Spleen (tissue), 13 donors: ENCODE measurements at places on chromosomes 6 and 20. TPM values are rescaled to one million over a fixed set of nuclear protein-coding genes. Genes with fewer than 3 reads are reported as not detected.

DNA sequence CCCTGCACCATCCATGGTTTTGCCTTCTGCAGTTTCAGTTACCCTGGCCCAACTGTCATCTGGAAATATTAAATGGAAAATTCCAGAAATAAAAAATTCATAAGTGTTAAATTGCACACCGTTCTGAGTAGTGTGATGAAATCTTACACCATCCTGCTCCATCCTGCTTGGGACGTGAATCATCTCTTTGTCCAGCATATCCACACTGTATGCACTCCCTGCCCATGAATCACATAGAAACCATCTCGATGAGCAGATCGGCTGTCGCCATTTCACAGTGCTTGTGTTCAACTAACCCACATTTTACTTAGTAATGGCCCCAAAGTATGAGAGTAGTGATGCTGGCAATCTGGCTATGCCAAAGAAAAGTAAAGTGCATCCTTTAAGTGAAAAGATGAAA lies 105.9 kb upstream of the ID4 start:
- DNase-seq: no peak

- no peak for DNase-seq
These were observed 29.1 kb downstream of the RSPO3 start for GRCh38 chr6:127147534-127147933.

Gene RIMS1
- total RNA-seq: not detected

Gene CDH22
- total RNA-seq: not detected

DNA sequence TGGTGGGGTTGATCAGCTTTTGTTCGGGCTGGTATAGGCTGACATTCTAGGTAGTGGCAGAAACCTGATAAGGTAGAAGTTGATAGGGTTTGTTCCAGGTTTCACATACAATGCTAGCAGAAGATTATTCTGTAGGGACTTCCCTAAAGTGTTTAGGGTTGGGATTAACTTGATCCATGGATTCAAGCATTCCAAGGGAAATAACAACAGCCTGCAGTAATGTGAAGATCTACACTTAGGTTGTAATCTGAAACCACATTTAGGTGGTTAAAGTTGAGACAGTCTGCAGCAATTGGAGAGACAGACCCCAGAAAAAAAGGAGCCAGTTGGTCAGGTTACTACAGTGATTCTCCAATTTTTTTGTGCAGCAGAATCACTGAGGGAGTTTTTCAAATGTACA lies 56.1 kb downstream of the GJA1 start:
- DNase-seq: no peak

DNA sequence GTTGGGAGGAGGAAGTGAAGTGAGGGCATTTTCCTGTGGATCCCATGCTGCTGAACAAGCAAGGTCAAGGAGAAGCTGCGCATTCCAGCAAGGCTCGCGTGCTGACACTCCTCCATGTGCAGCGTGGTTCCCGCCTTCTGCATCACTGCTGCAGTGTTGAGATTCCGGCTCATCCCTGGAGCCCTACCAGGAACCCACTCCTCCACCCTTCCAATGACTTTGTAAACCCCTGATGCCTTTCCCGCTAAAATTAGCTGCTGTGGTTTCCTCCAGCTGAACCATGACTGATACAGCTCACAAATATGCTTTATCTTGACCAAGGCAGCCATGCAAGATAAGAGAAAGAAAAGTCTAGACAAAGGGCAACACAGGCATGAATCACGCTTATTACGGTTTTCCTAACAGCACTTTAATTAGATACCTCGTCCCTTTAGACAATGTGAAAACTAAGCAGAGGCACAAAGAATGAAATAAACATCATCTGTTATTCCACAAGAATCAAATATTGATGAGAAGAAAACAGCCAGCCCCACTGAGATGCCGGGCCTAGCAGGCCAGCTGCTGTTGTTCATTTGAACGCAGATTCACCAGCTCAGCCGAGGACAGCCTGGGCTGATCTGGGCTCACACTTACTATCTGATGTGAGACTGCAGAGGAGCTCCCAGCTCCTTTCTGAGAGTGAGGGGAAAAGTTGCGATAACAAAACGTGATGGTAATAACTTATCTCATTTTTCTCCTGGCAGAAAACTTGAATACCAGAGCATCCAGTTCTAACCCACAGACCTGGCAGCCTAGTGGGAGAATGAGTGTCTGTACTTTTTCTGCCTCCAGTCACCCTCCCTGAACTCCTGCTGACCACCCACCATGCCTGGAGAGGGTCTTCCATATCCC lies 14.2 kb upstream of the BNIP5 start:
- DNase-seq: no peak

- DNase-seq: no peak
These were observed 59.9 kb upstream of the TMEM30A start for GRCh38 chr6:75344455-75344854.

Gene MUCL3
- not detected for total RNA-seq

DNA sequence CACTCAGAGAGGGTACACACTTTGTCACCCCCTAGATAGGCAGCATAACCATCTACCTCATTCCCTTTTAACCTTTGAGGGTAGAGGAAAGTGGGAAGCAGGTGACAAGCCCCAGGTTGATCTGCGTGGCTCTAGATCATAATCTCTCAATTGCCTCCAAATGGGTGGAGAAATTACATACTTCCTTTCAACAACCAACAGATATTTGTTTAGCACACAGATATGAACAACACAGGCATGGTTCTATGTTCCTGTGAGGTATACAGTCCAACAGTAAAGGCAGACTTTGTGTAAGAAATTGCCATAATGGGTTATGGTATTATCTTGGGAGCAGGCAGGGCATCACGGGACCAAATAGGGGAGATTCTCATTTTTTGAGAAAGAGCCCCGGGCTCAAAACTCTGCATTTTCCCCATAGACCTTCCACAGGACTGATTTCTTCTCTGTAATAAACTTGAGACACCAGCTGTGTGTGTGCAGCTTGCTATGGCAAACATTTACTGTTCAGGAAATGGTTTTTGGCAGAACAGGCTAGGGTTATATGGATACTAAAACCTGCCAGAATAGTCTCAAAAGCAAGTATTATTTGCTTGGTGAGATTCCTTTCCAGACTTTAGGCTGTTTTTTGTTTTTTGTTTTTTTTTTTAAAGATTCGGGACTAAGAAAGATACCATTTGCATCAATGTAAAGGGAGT lies 126.2 kb downstream of the CD164 start:
- DNase-seq: no peak

Gene C20orf204
- 2.0 TPM for total RNA-seq

Gene EEF1E1
- 12.5 TPM for total RNA-seq

GRCh38 chr6:129488313-129488712 lies 221.7 kb downstream of the ARHGAP18 start:
- no peak for DNase-seq

GRCh38 chr6:169783401-169783800 lies 32.0 kb downstream of the ERMARD start:
- DNase-seq: no peak

DNA sequence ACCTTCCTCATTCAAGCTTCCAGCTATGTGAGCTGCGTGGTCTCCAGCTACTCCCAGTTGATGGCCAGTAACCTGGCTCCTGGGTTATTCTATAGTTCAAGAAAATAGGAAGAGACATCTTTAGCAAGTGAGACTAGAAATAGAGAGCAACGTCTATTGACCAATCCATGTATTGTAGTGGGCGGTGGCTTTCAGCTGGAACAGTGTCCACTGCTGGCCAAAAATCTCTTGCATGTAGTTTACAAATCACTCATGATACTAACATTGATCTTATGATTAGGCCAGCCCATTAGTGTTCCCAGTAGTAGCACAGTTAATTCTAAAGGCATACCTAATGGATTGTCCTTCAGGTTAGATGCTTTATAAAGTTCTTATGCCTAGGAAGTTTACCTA lies 58.9 kb upstream of the SCP2D1 start:
- DNase-seq: no peak

DNA sequence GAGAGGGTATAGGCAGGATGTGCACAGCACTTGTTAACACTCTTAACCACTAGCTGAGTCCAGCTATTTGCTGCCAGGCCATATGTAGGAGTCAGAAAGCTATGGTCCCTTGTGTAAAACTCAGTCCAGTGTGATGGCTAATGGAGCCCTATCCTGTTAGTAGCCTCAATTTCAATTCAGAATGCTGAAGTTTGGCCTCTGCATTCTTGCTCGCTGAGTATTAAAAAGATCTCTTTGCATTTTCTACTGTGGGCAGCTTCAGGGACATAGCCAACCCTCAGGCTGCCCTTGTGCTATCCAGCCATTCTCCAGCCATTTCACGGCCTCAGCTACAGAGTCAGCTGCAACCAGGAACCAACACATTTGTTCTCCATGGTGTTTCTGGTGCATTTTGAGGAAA lies 92.5 kb downstream of the SPTLC3 start:
- no peak for DNase-seq

GRCh38 chr6:31299947-31300346 lies 28.1 kb upstream of the HLA-C start:
- DNase-seq: no peak

- no peak for DNase-seq
These were observed 23.5 kb downstream of the TOX2 start for GRCh38 chr20:43938017-43938655.

GRCh38 chr6:107911692-107912091 lies 46.3 kb downstream of the SEC63 start:
- DNase-seq: no peak

GRCh38 chr20:26169506-26169905 lies 472.9 kb upstream of the ZNF337 start:
- DNase-seq: no peak

DNA sequence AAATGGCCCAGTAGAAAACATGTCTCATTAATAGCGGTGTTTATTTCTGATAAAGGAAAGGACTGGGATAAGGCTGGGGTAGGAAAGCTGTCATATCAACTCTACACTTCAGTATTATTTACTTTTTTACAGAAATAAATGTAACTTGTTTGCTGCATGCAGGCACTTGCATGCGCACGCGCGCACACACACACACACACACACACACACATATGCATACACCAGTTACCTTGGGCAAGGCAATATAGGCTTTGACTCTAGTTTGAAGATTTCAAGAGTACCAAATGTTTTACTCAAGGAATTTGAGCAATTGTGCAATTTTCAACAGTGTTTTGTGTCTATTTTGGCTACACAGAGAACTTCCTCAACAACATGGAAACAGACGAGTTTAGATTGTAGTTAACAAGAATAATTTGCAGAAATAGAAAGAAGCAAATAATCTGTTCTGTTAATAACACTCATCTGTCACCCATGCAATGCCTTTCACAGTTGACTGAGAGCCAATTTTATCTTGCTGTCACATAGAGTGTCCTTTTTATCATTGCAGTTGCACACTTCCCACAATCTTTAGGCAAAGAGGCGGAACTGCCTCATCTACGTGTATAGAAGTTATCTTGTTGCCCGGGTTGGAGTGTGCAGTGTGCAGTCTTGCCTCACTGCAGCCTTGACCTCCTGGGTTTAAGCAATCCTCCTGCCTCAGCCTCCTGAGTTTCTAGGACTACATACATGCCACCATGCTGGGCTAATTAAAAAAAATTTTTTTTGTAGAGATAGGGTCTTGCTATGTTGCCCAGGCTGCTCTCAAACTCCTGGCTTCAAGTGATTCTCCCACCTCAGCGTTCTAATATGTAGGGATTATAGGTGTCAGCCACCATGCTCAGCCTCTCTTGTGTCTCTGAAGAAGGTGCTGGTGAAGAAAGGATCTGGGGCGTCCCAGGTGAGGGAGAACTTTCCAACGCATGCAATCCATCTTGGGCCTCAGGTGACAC lies 74.8 kb upstream of the SHLD1 start:
- DNase-seq: no peak

- no peak for DNase-seq
These were observed 67.8 kb upstream of the RALY start for GRCh38 chr20:33925867-33926266.

- no peak for DNase-seq
These were observed 31.2 kb downstream of the RIPOR3 start for GRCh38 chr20:50659975-50660670.

DNA sequence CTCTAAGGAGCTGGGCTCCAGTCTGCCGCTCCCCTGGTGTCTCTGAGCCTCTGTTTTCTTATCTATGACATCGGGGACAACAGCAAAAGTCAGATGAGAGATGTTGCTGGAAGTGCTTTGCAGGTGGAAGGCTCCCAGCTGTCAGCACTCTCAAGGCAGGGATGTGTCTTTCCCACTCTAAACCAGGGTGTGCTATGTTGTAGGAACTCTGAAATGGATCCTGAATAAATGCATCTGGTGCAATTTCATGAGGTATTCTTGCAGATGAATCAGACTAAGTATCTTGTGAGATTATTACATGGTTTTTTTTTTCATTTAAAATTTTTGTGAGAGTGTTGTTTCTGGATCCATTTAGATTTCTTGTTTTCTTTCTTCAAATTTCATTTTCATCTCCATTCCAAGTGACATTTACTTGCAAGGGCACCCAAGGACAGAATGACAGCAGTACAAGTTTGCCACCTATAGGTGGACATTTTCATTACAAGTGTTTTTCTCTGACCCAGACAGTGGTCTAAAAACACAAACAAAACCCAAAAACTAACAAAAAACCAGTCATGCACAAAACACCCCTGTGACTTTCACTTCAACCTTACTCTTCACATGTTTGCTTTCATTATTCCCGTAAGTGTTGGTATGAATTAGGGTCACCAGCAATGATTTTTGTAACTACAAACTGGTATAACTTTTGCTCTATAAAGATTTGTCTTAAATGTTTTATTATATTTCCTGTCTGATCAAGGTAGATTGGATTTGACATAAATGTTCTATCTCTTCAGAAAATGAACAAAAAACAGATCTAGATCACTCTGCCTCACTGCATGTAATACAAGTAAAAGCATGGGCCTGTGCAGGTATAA lies 14.7 kb upstream of the SIM1 start:
- no peak for DNase-seq

DNA sequence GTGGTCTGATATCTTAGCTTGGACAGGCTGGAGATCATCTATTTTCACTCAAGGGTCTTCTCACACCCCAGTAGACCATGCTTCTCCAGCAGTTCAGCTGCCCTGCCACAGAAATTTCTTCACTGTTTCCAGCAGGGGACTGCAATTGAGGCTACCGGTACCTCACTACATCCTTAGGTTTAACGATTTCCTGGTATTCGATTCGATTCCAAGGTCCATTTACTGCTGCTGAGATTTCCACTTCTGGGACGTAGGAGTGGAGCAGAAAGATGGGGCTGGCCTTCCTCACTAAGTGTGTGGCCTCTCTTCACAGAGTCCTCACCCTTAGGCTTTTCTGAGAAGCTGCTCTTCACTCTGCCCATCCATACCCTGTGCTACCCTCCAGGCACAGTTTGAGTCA lies 6.2 kb downstream of the VPS16 start:
- DNase-seq: no peak

Gene BPIFB2
- total RNA-seq: not detected

GRCh38 chr6:33860706-33861474 lies 57.1 kb upstream of the MLN start:
- DNase-seq: no peak

GRCh38 chr6:45724511-45724910 lies 291.1 kb downstream of the CLIC5 start:
- DNase-seq: no peak

Gene GPR6
- not detected for total RNA-seq

GRCh38 chr6:122576888-122577287 lies 33.3 kb upstream of the PKIB start:
- DNase-seq: no peak
